ENCODE measurements at places on chromosomes 1 and 21.
A peak's percentile ranks its signal among the peaks of the same experiment; 100 is the strongest.

GRCh38 chr1:34984435-34984792, 733 bp downstream of the TMEM35B start:
- no peak for DNase-seq

- DNase-seq: no peak
Observed at GRCh38 chr21:28177124-28177523, 815.6 kb downstream of the LTN1 start.

DNA sequence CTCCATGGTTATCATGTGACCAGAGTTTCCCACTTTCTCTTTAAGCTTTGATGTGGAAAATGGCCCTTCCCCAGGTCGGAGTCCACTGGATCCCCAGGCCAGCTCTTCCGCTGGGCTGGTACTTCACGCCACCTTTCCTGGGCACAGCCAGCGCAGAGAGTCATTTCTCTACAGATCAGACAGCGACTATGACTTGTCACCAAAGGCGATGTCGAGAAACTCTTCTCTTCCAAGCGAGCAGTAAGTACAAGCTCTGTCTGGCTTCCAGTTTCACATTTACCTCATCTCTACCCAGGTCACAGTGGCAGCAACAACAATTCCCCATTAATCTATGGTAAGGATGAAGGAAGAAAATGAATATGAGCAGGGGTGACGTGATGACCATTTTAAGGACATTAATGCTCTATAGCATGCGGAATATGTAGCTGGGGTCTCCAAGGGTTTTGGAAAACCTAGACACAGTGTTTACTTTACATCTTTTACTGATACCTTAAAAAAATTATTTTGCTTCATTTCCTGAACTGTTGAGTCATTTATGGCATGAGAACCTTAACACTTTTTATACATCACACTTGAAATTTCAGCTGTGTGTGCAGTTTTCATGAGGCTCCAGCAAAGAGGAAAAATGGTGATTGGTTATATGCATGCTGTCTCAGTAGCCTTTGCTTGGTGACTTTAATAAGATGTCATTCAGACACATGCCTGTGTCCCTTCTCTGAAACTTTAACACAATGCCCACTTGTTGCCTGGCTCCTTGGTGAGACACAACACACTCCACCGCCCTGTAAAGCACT, 286.3 kb upstream of the SGIP1 start:
- DNase-seq: peak; percentile 29

DNA sequence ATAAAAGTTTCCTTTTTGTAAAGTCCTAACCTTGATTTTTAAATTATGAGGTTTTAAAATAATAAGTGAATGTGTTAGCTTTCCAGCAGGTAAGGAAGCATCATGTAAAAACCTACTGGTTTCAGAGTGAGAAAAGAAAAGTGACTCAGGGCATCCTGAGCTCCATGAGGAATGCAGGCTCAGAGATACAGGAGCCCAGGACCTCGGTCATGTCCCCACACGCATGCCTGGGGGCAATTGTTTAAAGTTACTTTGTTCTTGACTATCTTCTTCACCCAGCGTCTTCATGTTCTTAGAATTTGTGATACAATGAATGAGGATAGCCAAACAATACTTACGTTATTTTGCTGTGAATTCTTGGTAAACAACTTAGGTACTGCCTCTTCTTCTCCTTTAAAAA, 117.4 kb upstream of the PLPPR5 start:
- no peak for DNase-seq

- DNase-seq: no peak
Observed at GRCh38 chr21:35506352-35506751, 457.2 kb upstream of the RUNX1 start.

DNA sequence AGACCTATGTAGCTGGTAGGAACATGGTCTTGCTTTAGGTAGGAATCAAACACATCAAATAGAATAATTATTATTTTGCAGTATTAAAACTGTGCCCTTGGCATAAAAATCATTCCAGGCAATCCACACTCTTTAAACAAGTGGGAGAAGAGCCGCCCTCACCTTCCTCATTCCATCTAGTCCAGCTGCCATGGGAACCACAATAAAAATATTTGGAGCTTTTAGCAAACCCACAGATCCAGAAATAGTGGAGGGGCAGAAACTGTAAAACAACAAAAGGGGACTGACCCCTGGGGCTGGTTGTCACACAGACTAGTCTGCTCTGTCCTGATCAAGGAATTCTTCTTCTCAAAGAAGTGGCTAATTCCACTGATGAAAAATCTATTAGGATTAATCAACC, 61.6 kb downstream of the PTPRC start:
- no peak for DNase-seq

- no peak for DNase-seq
Observed at GRCh38 chr1:13911697-13912619, 212.0 kb downstream of the PRDM2 start.

GRCh38 chr1:113178522-113178921, 105.5 kb downstream of the LRIG2 start:
- DNase-seq: no peak

GRCh38 chr1:52836035-52836434, 6.5 kb upstream of the ZYG11A start:
- DNase-seq: no peak

DNA sequence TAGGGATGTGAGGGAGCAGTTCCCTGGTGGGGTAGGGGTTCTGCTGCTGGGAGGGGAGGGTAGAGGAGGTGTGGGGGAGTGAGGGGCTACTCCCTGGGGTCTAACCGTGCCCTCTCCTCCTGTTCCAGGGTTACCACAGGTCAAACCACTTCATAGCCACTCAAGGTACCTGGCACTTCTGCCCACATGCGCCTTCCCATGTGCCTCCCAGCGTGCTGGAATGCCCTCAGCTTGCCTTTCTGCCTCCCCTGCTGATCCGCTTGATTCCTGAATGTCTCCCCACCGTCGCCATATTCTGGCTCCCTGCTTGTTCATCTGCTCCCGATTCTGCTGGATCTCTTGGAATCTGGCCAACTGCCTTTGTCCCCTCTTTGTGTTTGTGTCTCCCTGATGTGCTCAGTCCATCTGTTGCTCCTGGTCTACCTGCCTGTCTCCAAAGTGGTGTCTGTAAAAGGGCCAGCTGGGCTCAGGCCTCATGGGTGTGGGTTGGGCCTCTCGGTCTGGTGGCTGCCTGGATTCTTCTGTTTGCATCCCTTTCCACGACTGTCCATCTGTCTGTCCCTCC, 74.4 kb downstream of the PTPRU start:
- no peak for DNase-seq

DNA sequence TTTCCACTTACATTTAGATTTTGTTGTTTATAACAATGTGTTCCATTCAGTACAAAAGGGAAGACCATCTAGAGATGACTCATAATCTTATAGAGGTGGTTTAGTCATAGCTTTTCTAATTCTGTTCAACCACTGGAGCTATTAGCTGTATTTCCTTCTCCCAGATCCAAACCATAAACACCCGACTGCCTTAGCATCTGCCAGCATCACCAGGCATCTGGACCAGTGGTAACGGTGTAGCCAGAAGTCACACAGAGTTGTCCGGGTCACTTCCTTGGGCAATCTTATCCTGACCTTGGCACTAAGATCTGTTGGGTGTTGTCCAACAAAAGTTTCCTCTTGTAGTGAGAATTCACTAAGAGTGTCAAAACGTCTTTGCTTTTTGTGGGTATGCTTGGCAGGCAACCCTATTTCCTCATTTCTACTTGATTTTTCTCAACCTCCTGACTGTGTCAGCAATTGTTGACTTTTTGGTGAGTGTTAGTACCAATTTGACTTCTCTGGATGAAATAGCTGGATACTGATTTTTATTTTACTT, 372.1 kb upstream of the B3GALT2 start:
- no peak for DNase-seq

- peak; percentile 27 for DNase-seq
Observed at GRCh38 chr1:6497215-6497866, 5.9 kb upstream of the PLEKHG5 start.

All from activated CD4-positive, alpha-beta T cell treated with anti-CD3 and anti-CD28 coated beads for 24 hours (primary cell).